ENCODE measurements at places on chromosomes 13 and 19. TPM values are rescaled to one million over a fixed set of nuclear protein-coding genes. Genes with fewer than 3 reads are reported as not detected.

Gene ZNF575
- 12.8 TPM for polyA plus RNA-seq

Gene KCTD12
- polyA plus RNA-seq = 247 TPM

Gene MYO9B
- 29.5 TPM for polyA plus RNA-seq

Gene PEAK3
- polyA plus RNA-seq = not detected

Gene B3GNT8
- not detected for polyA plus RNA-seq

Gene PSG2
- 0.39 TPM for polyA plus RNA-seq

Gene SBK2
- polyA plus RNA-seq = 1.1 TPM

Gene ZNF577
- 33.5 TPM for polyA plus RNA-seq

Gene KIR2DL4
- not detected for polyA plus RNA-seq

Gene TCF3
- polyA plus RNA-seq = 125 TPM

Gene TEX26
- 0.15 TPM for polyA plus RNA-seq

Gene XRCC1
- 31.5 TPM for polyA plus RNA-seq

Gene CEACAM20
- polyA plus RNA-seq = not detected

Gene GRIK5
- 1.7 TPM for polyA plus RNA-seq

Gene RXFP2
- not detected for polyA plus RNA-seq

Gene FCAR
- polyA plus RNA-seq = not detected

Gene ZNF177
- 5.5 TPM for polyA plus RNA-seq

Gene PTPRH
- polyA plus RNA-seq = 0.05 TPM

Gene TEX30
- 31.7 TPM for polyA plus RNA-seq

Gene MATK
- 0.68 TPM for polyA plus RNA-seq

Gene UQCR11
- 126 TPM for polyA plus RNA-seq

Gene SIGLEC9
- 0.41 TPM for polyA plus RNA-seq

Gene PSPC1
- 48.0 TPM for polyA plus RNA-seq

Gene TMEM147
- 42.3 TPM for polyA plus RNA-seq

Gene GFY
- polyA plus RNA-seq = not detected

Gene MAB21L1
- 4.2 TPM for polyA plus RNA-seq

Gene VSIG10L
- polyA plus RNA-seq = not detected

Gene CEBPA
- 2.5 TPM for polyA plus RNA-seq

Gene ZNF737
- polyA plus RNA-seq = 11.8 TPM

Gene URAD
- not detected for polyA plus RNA-seq

Gene KIR2DL3
- polyA plus RNA-seq = not detected

Gene GNG7
- 4.0 TPM for polyA plus RNA-seq

Gene PCSK4
- 0.57 TPM for polyA plus RNA-seq

Gene OR7D2
- polyA plus RNA-seq = not detected

Gene C5AR2
- polyA plus RNA-seq = 0.45 TPM

Gene FAM124A
- polyA plus RNA-seq = 1.4 TPM

Gene SERPINE3
- polyA plus RNA-seq = 0.38 TPM

Gene KLK11
- polyA plus RNA-seq = not detected

Gene RASAL3
- polyA plus RNA-seq = 3.5 TPM

Gene ZNF584
- polyA plus RNA-seq = 5.8 TPM

Gene GPC6
- polyA plus RNA-seq = 15.9 TPM

Gene SIAH3
- 0.07 TPM for polyA plus RNA-seq

Gene CCL25
- polyA plus RNA-seq = 0.23 TPM

Gene NTF4
- 3.9 TPM for polyA plus RNA-seq

Gene GPC5
- not detected for polyA plus RNA-seq
